Mammary epithelial cell (primary cell): ENCODE measurements at places on chromosomes 5 and 9. TPM values are rescaled to one million over a fixed set of nuclear protein-coding genes. Genes with fewer than 3 reads are reported as not detected.

Gene SPINK13
- not detected for polyA plus RNA-seq

Gene TAF1L
- polyA plus RNA-seq: 0.01 TPM

Gene FOXE1
- polyA plus RNA-seq: 0.11 TPM

Gene SLC34A3
- polyA plus RNA-seq: not detected

Gene SPINK5
- polyA plus RNA-seq: 0.09 TPM

Gene CYLC2
- not detected for polyA plus RNA-seq

Gene TAF9
- 121 TPM for polyA plus RNA-seq

Gene STC2
- polyA plus RNA-seq: 30.0 TPM

Gene NEUROG1
- polyA plus RNA-seq: not detected

Gene CCNO
- polyA plus RNA-seq: 3.0 TPM

Gene RASEF
- 1.1 TPM for polyA plus RNA-seq

Gene RLN2
- polyA plus RNA-seq: 0.67 TPM

Gene SLC6A18
- not detected for polyA plus RNA-seq

Gene DIPK1B
- 0.33 TPM for polyA plus RNA-seq

Gene SPINK6
- 5.3 TPM for polyA plus RNA-seq
